Suppressor macrophage treated with lipopolysaccharide for 1 hour (primary cell): ENCODE measurements at places on chromosomes 7 and 10.

- DNase-seq, result no peak
These were observed 399.5 kb upstream of the ANKRD30A start for GRCh38 chr10:36725581-36726520.

DNA sequence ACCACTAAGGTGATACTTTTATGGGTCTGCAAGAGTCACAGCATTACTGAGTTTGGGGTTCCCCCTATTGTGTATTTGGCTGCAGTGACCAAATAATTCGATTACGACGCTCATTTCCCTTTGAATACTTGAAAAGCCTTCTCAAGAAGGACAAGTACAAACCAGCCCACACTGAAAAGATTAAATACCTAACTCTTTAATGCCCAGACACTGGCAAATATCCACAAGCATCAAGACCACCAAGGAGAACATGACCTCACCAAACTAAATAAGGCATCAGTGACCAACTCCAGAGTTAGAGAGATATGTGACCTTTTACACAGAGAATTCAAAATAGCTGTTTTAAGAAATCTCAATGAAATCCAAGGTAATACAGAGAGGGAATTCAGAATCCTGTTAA, 31.8 kb upstream of the SFTPD start:
- DNase-seq, result no peak

DNA sequence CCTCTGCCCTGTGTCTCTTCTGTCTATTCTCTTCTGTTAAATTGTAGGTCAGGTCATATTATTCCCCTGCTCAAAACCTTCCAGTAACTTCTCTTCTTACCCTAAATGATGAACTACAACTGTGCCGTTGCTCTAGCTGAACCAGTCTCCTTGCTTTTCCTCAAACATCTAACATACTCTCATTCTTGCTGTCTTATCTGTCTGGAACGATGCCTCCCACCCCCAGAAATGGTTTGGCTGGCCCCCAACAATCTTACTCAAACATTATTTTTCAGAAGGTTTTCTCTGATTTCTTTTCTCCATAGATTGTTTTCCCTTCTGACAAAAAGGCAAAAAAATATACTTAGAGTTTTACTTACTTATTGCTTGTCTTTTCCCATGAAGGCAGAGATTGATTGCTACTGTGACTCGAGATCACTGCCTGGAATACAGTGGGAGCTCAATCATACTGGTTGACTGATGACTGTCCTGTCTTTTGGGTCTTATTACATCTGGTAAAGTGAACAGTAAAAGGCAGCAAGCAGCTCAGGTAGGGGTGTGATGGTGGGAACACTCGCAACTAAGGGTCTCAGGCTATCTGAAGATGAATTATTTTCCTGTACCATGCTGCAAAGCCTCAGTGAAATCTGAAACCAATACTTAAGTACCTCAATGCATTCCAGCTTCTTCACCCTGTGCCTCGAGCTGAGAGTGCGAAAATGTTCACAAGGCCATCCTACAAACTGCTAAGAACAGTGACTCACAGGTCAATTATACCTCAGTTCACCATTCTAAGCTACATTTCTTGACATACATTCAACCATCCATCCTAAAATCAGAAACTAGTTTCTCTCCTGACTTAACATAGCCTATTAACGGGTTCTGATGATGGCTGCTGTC, 67.6 kb downstream of the DNMBP start:
- DNase-seq, result no peak

- no peak for DNase-seq
These were observed 102.4 kb downstream of the KAT6B start for GRCh38 chr10:74928742-74929191.

GRCh38 chr10:52956461-52956860, 183.9 kb upstream of the MBL2 start:
- DNase-seq, result no peak

GRCh38 chr7:4742852-4743251, 32.6 kb upstream of the AP5Z1 start:
- no peak for DNase-seq

DNA sequence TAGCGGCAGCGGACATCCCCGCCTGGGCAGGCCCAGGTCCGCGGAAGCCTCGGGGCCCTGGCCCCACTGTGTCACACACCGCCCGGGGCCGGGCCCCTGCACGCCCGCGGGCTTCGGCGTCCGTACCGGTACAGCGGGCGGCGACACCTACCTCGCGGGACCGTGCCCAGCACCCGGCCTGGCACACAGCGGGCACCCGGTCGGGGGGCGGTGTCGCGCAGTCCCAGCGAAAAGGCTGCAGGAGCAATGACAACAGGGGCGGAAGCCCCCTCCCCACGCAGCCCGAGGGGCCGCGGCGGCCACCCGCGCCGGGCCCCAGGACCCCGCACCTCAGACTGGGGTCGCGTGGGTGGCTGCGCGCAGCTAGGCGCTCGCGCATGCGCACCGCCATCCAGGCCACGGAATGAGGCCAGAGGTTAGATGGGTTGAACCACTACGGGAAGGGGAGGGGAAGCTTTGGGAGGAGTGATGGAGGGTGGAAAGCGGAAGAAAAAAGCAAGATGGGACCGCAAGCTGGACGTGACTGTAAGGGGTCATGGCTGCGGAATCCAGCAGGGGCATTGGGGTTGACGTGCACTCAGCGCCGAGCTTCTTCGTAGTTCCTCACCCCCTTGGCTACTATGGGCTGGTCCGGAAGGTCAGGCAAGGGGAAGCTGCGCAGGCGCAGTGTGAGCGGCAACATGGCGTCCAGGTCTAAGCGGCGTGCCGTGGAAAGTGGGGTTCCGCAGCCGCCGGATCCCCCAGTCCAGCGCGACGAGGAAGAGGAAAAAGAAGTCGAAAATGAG, at the start of the genes BCCIP and UROS:
Gene BCCIP, plus strand, starts transcription at position 669 of the 785 bp plus-strand sequence. Its CDS starts 12 bp downstream, at position 681.
Gene UROS, minus strand, starts transcription at position 381 of the 785 bp plus-strand sequence. CDS start 6,759 bp downstream, outside the sequence.
- peak; percentile 95 for DNase-seq
